Activated T-cell treated with anti-CD3 and anti-CD28 coated beads, Interleukin-2, amount 50 U/mL, for 24 hours (primary cell): ENCODE measurements at places on chromosomes 7 and 10.

GRCh38 chr10:77737608-77738007 lies 100.0 kb upstream of the KCNMA1 start:
- DNase-seq: no peak

DNA sequence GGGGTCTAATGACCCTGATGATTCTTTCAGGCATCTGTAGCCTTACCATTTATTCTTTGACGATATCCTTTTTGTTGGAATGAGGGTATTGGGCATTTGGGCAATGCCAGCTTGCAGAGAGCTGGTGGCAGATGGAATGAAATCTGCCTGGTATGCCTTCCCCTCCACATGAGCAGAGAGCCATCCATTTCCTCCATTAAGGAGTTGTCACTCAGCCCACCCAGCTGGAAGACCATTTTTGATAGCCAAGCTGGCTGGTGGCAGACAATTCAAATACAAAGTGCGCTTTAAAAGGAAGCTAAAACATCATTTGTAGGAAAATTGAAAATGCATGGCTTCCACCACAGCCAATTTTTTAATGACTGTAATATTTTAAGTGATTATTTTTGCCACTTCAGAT lies 240.1 kb upstream of the SLC26A5 start:
- no peak for DNase-seq

DNA sequence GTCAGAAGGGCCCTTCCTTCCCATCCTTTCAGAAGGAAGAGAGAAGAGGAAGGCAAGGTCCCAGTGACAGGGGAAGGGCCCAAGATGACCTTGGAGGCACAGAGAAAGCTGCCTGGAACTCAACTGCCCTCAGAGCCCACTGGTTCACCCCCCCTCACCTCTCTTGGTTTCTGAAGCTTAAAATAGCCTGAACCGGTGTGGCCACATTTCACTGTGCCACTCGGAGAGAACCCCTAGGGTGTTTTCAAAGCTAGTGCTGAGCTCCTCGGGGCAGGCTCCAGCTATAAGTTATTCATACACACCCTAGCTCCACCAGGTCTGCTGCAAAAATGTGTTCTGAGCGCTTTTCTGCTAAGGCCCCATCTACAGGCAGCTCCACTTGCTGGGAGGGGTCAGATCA lies 60.9 kb upstream of the ADRB1 start:
- DNase-seq: no peak

DNA sequence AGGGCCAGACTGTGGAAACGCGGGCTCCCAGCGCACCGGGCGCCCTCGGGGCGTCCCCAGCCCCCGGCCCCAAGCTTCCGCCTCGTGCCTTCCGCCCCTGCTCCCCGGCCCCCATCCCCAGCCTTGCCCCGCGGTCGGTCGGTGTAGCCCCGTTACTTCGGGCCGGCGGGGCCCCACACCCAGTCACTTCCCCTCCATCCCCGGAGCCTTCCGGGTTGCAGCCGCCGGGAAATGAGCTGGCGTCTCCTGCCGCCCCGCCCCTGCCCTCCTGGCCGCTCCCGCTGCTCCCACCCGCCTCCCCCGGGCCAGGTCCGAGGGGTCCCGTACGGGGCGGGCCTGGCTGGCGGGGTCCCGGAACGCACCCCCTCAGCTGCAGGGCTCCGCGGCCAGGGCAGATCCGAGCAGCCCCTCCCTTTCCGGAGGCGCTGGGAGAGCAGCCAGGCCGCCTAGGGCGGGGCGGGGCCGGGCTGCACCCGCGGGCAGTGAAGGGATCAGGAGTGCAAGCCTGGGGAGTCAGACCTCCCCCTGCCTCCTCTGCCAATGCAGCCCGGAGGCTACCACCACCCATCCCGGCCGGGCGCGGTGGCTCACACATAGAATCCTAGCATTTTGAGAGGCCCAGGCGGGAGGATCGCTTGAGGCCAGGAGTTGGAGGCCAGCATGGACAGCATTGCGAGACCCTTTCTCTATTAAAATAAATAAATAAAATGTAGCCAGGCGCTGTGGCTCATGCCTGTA lies 709 bp downstream of the ARPC1B start:
- peak; percentile 83 for DNase-seq

- DNase-seq: no peak
Observed at GRCh38 chr10:97851341-97852001, 1.8 kb downstream of the GOLGA7B start.

DNA sequence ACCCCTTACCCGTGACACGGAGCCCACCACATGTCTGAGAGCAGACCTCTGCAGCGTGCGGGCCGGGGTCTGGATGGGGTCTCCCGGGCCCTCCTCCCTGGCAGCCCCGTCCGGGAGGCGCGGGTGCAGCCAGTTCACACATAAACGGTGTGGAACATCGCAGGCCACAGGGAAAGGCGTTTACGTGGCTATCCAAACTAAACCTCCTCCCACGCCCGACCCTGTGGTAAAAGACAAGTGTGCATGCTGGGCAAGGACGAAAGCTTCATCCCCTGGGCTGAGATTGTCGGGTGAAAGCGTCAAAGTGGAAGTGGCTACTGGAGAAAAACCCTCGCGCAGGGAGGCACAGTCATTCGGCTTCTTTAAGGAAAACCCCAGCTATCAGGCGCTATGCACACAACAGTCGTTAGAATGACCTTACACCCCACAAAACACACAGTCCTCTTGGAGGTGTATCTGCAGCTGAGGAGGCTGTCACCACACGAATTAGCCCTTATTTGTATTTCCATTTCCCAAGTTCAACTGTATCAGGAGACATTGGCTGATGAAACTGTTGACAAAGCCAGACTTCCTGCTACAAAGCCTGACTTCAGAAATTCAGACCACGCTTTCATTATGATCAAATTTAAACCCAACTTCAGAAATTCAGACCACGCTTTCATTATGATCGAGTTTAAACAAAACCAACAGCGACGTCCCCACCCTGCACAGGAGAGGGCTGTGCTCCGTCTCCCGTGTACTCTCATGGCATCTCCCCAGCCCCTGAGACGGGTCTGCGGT lies 15.3 kb downstream of the GPER1 start:
- no peak for DNase-seq

GRCh38 chr10:110357252-110357780 lies 52.6 kb upstream of the SMNDC1 start:
- peak; percentile 75 for DNase-seq

GRCh38 chr10:1048349-1048731 lies 579 bp downstream of the IDI1 start:
- DNase-seq: no peak

DNA sequence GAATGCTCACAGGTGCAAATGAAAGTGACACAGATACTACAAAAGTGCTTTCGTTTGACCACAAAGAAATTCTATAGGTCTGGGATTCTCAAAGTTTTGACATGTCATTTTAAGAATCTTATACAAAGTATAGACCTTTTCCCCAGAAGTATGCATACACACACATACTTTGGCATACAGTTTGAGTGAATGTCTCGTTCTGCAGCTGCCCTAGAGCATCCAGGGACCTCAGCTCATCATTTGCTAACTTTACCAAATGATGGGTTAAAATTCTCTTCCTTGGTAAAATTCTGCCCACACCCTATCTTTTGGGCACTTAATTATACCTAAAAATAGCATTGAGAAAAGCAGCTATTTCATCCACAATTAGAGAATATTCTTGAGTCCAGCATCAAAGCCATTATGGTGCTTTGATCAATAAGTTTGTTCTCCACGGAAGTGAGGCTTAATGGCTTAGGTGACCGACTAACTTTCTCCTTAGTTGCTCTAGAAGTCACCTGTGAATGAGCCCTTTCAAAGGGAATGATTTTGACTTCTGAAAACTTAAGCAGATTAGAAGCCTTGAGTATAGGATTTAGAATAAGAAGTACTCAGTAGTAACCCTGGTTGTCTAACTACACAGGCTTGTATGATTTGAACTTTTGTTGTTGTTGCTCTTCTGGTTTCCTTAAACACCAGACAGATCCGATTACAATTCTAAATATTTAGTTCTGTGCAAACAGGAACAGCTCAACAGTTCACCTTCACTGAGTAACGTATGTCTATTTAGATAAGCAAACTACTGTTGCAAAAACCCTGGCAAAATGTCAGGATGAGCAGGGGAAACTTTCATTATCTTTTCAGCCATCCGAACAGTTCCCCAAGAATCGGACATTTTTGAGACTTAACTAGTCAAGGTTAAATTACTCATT lies 70.6 kb downstream of the CNNM2 start:
- DNase-seq: no peak

DNA sequence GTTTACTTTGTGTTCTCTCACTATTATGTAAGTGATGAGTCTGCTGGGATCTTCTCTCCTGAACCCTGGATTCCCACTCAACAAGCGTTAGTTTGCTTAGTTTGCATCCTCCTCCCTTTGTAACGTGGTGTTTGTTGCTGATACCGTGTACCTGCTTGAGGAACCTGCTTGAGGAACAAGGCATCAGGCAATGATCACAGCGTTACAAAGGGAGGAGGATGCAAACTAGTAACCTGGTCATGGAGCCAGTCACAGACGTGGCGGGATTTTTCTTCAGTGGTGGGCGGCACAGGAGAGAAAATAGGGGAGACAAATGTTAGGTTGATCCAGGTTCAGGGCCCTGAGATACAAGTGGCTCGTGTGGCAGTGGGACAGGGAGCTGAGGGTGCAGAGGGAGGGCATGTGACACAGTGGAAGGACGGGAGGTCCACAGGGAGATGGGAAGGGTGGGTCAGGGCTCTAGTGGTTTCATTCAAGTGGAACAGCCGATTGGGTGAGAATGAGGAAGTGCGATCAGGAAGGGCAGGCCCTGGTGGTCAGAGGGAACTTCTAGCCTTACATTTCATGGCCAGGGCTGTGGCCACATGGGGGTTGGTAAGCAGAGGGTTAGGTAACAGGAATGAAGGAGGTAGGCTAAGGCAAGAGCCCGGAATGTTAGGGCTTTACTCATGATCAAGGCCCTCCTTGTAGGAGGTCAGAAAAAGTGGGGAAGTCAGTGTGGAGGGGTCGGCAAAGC lies 38.0 kb downstream of the SNX10 start:
- DNase-seq: no peak

- no peak for DNase-seq
Observed at GRCh38 chr10:43174969-43175368, 36.7 kb downstream of the CSGALNACT2 start.

DNA sequence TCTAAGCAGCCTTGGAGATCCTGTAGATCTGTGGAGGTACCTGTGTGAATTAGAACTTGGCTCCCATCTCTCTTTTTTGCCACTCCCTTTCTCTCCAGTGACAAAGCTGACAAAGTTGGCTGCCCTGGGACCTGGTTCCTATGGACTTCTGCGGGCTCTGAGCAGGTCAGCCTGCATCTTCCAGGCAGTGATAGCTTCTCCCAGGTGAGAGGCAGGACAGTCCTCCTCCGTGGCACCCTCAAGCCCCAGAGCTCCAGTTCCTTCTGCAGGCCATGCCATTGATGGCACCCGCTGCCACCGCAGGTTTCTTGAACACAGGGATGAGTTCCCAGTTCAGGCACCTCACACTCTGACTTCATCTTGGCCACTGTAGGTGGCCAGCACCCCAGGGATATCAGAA lies 73.5 kb upstream of the GRB10 start:
- no peak for DNase-seq

GRCh38 chr7:127375631-127376030 lies 16.9 kb downstream of the ZNF800 start:
- DNase-seq: no peak

DNA sequence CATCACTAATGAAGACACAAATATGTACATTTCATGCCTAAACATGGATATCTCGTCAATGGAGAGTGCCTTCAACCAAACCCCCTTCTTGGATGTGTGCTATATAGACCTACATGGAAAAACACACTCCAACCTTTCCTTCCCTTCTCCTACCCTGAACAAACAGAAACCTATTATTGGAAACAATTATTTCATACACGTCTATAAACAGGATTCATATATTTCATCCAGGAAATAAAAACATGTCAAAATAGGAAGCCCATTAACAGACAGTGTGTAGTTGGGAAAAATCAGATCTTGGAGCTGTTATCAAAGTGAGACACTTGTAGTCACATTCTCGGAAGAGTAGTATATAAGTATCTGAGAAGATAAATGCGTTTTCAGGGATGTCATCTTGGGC lies 81.1 kb downstream of the NRP1 start:
- DNase-seq: no peak

DNA sequence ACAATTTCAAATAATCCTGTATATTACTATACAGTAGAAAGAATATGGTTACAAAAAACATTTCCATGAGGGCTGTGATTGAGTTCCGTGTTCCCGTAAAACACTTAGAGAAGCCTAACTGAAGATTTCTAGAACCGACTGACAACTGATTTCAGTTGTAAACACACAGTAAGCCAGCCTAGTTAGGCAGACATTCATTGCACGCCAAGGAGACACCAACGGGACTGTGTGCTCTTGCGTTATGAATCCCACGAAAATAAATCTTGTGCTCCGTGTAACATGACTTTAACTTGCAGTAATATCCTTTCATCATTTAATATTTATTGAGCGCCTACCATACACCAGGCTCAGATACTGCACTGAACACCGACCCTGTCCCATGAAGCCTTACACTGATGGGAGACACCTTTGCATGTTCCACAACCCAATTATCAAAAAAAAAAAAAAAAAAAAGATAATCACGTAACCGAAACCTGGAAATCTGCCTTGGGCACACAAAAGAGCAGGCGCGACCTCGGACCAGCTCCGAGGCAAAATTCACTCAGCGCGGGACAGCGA lies 420 bp upstream of the KLHL7 start:
- no peak for DNase-seq

DNA sequence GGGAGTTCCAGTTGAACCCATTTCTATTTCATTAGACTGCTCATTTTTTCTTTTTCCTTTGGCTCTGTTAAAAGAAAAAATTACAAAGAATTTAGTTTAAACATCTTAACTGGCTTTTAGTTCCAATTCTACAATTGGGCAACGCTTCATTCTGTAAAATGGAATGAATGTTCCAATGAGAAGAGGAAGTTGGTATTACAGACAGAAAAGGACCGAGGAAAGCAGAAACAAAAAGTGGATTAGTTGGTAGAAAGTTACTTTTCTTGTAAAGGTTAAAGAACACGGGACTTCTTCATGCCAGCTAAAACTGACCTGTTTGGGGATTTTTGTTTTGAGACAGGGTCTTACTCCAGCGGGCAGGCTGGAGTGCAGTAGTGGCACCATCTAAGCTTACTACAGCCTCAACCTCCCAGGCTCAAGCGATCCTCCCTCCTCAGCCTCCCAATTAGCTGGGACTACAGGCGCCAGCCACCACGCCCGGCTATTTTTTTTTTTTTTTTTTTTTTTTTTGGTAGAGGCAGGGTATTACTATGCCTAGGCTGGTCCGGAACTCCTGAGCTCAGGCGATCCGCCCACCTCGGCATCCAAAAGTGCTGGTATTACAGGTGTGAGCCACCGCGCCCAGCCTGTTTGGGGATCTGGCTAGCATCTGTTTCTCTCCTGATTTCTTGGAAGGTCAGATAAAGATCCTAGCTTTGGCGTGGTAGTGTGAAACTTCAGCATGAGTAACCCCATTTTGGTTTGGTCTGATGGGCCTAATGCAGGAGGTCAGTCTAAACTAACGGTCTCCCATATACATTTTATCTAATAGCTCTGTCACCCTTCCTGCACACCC lies 1.3 kb upstream of the VDAC2 start:
- no peak for DNase-seq

- no peak for DNase-seq
Observed at GRCh38 chr10:97683556-97684367, 3.3 kb downstream of the AVPI1 start.

GRCh38 chr7:137324796-137325696 lies 18.5 kb downstream of the PTN start:
- DNase-seq: no peak
